ENCODE measurements at places on chromosomes 5 and 9.

DNA sequence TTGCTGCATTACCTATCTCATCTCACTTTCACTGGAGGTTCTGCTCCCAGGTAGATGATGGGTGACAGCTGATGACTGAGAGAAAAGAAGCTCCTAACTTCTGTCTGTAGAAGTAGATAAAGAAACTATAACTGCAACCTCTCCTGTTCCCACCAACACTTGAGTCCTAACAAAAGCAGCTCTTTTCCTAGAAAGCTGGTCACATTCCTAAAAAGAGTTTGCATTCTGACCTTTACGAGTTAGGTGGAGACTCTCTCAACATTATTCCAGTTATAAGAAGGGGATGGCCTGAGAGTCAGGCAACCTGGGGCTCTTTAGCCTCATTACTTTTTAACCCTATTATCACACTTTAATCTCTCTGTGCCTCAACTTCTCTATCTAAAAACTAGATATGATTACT, 8.9 kb upstream of the PCAT7 start:
- no peak for DNase-seq

GRCh38 chr5:151954255-151954654, 29.6 kb upstream of the GLRA1 start:
- DNase-seq = no peak

- no peak for DNase-seq
Measured at GRCh38 chr5:405421-405820, 37.6 kb upstream of the EXOC3 start.

GRCh38 chr5:8577792-8578191, 708.8 kb downstream of the MTRR start:
- DNase-seq = no peak

DNA sequence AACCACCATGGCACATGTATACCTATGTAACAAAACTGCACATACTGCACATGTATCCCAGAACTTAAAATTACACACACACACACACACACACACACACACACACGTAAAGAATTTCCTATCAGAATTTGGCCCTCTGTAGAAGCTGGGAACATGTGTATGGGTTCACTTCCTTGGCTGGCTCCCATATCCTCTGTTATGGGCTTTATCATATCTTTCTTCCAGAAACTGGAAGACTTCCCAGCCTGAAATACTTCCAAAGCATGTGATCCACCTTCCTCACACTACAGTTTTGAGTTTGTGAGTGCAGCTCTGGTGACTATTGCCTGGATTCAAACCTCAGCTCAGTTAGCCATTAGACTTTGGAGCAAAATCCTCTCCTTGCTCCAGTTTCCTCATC, 78.6 kb upstream of the GDNF start:
- no peak for DNase-seq

DNA sequence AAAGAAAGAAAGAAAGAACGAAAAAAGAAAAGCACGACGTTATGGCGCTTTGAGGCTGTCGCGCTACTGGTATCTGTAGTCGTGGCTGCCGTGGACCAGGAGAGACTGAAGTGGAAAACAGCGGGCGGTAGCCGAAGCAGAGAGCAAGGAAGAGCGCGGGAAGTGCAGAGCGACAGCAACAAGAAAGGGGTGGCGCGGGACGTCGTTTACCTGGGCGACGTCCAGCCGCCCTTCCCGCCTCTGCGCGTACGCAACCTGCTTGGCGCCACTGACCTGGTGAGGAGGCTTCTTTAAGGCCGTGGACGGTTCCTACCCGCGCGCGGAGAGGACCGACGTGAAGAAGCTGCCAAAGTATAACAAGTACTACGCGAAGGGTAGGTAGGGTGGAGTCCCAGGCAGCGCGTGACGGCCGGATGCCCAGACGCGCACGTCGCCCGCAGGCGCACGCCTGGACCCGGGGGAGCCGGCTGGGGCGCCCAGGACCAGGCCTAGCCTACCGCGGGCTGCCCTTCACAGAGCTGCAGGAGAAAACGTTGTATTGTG, 15.4 kb downstream of the CCL28 start:
- DNase-seq = no peak

GRCh38 chr5:32160228-32160627, 13.9 kb downstream of the GOLPH3 start:
- DNase-seq = no peak

DNA sequence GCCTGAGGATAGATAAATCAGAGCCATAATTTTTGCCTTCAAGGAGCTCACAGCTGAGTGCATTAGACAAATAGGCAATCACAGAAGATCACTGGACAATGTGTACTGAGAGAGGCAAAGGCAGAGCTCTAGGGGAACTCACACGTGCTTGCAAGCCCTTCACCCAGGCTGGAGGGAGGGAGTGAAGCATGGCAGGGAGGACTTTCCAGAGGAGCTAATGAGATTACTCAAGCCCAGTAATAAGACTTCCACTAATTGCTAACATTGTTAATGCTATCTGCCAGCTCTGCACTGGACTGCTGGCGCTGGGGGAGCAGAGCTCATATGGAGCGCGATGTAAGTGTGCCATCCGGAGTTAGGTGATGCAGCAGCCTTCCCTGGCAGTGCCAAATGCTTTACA, 408.4 kb downstream of the NTRK2 start:
- no peak for DNase-seq

- DNase-seq = no peak
Measured at GRCh38 chr5:179143446-179143845, 83.3 kb downstream of the ZNF354C start.

GRCh38 chr5:96279801-96280542, 153.1 kb downstream of the PCSK1 start:
- no peak for DNase-seq

GRCh38 chr5:65563777-65564176, 681 bp downstream of the PPWD1 start:
- no peak for DNase-seq

- no peak for DNase-seq
Measured at GRCh38 chr5:172855597-172856292, 21.7 kb downstream of the ERGIC1 start.

DNA sequence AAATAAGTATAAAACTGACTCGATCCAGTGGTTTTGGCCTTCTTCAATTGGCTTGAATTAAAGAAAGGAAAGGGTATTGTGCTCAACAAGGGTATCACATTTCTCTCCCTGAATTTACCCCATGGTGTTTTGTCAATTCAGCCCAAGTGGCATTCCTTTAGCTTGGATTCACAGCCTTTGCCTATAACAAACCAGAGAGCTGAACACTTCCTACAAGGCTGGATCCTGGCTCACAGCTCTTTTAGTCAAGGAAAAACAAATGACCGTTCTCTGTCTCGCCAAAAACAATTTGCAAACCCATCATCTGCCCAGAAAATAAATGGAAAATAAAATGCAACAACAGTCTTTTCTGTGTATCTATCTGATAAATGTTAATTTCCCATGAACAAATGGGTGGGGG, 5.7 kb downstream of the ZNF366 start:
- DNase-seq = no peak

DNA sequence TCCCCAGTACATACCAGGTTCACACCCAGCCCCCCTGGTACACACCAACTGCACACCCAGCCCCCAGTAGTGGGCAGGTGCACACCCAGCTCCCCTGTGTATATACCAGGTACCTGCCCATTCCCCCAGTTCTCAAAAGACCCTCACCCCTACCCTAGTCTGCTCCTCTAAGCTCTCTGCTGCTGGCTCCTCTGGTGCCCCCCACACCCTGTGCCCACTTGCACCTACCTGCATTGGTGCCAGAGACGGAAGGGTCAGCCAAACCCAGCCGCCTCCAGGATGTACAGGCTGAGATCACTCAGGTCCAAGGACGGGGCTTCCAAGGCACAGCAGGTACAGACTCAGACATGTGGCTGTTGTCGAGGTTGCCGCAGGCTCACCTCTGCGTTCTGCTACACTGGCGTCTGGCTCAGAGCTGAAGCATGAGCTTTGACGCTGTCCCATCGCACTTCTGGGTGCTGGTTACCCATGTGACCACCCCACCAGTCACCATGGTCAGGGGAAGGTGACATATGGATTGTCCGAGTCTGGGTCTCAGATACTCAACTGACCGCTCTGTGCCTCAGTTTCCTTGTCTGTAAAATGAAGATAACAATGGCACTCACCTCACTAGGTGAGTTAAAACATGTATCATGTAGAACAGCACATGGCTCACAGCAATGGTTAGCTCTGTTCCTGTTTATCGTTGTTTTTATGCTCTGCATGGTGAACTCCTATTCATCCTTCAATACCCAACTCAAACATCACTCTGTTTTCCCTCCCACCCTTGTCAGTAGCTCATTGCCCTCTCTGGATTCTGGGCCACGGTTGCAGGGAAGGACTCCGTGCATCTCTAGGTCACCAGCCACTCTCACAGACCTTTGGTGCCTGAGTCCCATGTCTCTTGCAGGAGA, 45.3 kb upstream of the SUSD3 start:
- DNase-seq = no peak

DNA sequence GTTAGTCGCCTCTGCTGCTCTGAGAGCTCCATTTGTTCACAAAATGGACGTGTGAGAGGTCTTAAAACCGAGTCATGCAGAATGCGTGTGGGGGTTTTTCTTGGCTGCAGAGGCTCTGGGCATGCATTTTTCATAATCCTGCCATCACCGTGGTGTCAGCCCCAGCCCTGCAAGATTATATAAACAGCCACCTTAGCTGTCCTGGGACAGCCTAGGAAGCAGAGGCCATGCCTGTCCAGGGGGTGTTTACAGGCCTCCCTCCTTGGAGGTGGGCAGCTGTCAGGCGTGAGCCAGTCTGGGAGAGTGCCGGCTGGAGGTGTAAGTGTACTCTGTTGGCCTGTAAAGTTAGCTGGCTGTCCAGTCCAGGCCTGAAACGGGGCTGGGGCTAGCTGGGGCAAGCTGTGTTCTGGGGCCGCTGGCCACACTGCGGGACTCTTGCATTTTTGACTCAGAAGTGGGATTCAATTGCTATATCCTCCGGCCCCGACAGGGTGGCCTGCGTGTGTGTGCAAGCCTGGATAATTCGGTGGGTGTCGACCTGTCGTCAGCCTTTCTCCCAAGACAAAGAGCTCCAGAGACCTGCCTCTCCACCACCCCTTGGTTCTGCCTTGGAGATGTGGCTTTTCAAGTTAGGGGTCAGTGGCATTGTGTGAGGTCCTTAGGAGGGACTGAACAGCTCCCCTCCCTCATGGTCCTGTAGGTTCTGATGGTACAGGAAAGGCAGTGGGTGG, 2.4 kb downstream of the WNK2 start:
- DNase-seq = no peak

DNA sequence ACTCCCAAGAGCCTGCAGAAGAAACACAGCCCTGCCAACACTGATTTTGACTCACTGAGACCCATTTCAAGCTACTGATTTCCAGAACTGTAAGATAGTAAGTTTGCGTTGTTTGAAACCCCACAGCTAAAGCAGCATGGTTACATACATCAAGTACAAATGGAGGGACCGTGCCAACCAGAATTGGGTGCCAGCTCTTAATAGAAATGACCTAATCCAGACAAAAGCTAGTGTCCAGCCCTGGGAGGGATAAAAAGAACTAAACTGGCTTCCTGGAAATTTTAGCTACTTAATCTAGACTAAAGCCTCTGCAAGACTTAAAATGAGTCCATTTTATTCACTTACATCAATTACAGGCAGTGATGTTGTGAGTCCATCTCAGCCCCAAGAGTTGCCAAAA, 122.6 kb downstream of the ADAMTS12 start:
- DNase-seq = no peak

Data from SIG-M5 (cell line).